ENCODE measurements at places on chromosomes 5 and 9.

DNA sequence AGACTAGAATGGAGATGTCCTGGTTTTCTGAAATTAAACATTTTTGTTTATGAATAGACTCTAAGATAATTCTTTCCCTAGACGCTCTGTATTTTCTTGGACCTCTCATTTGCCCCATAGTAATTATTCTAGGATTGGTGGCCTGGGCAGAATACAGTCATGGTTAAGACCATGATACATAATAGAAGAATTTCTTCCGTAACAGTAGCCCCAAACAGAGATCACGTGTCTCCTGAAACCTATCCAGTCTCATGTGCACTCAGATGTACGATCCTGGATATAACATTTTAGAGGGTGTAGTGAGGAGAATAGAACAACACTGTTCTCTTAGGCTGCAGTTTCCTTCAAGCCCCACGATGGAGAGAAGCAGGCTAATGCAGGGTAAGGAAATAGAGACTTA is 22.3 kb downstream of the PCDHAC2 start:
- no peak for DNase-seq

DNA sequence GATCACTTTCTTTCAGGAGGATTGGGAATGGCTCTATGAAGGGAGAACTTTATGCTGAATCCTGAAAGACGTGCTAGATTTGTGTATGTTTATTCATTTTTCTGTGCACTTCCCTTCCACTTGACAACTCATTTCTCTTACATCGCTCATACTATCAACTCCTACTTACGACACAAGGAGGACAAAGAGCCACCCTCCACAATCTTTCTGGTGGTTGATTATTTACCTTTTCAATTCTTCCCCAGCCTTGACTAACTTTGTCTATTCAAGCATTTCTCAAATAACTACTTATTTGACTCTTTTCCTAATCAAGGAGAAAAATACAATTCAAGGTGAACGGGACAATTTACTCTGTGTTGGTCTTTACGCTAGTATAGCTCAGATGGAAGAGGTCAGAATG is 622.1 kb downstream of the TLR4 start:
- DNase-seq: no peak

GRCh38 chr5:178386336-178386931 is 153.8 kb upstream of the PHYKPL start:
- DNase-seq: no peak

- no peak for DNase-seq
Observed at GRCh38 chr5:80468131-80468530, 19.8 kb upstream of the FAM151B start.

- peak; percentile 53 for DNase-seq
Observed at GRCh38 chr5:62720031-62720441, 141.4 kb downstream of the LRRC70 start.

DNA sequence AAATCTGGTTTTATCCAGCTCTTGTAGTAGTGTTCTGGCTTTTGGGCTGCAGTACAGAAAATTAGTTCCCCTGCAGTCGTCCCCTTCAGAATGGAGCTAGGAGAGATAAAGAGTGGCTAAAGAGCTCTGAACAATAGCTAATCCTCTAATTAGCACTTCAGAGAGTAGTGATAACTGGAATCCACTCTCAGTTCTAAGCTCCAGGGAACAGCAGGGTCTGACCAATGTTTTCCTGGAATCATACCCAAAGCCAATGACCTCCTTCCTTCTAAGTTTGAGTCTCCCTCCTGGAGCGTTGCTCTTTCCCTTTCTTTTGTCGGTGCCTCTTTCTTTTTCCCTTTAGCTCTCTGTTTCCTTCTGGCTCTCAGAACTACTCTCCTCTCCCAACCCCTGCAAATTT is 47.4 kb downstream of the MFAP3 start:
- peak; percentile 57 for DNase-seq

DNA sequence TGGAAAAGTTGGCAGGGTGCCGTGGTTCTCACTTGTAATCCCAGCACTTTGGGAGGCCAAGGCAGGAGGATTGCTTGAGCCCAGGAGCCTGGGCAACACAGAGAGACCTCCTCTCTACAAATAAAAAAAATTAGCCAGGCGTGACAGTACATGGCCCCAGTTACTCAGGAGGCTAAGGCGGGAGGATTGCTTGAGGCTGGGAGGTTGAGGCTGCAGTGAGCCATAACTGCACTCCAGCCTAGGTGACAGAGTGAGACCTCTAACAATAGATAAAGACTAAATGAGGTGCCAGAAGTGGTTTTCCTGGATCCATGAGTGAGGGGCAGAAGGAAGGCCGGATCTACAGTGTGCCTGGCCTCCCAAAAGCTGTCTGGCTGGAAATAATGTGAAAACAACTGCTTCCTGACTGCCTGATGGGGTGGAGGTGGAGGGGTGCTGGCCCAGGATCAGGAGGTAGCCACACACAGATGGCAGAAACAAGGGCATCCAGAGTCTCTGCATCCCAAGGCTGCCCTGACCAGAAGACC is 4.1 kb downstream of the SHB start:
- DNase-seq: no peak

- DNase-seq: peak; percentile 69
Observed at GRCh38 chr9:37392272-37392671, 30.2 kb upstream of the GRHPR start.

DNA sequence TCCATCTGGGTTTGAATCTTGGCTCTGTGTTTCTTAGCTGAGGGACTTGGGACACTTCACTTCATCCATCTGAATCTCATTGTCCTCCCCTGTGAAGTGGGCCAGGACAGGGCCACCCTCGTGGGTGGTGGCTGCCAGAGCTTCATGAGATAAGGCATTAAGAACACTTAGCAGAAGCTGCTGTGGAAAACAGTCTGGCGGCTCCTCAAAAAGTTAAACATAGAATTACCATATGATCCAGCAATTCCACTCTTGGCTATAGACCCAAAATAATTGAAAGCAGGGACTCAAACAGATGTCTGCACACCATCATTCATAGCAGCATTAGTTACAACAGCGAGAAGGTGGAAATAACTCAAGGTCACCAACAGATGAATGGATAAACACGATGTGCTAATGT is 42.4 kb upstream of the GGTA1 start:
- no peak for DNase-seq

DNA sequence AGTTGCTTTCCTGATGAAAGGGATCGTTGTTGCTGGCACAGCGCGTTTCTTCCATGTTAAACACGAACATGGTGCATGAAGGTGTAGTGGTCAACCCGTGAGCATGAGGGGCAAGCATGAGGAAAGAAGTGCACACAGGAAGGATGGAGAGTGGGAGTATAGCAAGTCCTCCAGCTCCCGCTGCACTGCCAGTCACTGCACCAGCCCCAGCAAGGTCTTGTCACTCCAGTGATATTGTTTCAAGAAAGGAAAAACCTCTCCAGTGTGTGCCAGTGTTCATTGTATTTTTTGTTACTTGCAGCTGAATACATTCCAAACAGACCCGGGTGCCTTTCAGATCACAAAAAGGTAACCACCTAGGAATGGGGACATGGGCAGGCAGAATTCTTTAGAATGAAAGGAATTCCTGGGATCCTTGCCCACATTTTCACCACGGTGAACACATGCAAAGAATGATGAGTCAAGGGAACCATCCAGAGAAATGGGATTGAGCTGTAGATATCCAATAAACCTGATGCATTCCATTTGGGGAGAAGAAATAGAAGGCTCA is 186.3 kb downstream of the AOPEP start:
- no peak for DNase-seq

- peak; percentile 70 for DNase-seq
Observed at GRCh38 chr9:132166599-132166998, 4.7 kb downstream of the NTNG2 start.

DNA sequence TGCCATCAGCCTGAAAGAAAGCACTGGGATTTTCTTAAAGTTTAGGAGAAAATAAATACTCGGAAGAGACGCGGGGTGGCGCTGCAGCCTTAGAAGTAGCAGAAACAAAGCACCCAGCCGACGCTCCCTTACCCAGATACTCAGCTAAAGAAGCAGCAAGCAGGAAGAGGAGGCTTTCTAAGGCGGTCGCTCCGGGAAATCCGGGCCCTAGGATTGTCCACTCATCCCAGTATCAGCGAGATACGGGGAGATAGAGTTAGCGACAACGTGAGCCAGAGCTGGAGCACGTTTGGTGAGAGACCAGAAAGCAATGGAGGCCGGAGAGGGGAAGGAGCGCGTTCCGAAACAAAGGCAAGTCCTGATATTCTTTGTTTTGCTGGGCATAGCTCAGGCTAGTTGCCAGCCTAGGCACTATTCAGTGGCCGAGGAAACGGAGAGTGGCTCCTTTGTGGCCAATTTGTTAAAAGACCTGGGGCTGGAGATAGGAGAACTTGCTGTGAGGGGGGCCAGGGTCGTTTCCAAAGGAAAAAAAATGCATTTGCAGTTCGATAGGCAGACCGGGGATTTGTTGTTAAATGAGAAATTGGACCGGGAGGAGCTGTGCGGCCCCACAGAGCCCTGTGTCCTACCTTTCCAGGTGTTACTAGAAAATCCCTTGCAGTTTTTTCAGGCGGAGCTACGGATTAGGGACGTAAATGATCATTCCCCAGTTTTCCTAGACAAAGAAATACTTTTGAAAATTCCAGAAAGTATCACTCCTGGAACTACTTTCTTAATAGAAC is at the start of gene PCDHB2:
Gene PCDHB2 (plus strand): TSS at position 135 of the 782 bp plus-strand sequence. CDS start 176 bp downstream, at position 311.
- peak; percentile 95 for DNase-seq

DNA sequence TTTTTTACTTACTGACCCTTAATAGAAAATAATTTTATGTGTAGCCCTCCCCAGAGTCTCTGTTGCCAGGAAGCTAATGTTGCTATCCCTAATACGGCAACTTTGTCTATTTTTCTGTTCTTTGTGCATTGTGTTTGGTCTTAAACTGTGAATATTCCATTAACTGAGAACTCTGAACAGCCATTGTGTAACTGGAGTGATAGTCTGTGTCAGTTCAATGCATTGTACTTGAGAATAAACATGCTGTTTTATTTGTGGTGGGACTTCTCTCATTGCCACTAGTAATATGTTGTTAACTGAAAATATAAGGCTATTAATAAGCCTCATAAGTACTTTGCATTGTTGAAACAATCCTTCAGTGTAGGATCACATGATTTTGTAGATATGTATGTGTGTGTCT is 278.3 kb upstream of the DMRT1 start:
- no peak for DNase-seq

GRCh38 chr9:81656004-81656403 is 33.3 kb downstream of the TLE1 start:
- no peak for DNase-seq

- peak; percentile 47 for DNase-seq
Observed at GRCh38 chr5:160271396-160271795, 41.0 kb downstream of the CCNJL start.

GRCh38 chr5:97888439-97888838 is 705.4 kb upstream of the RIOK2 start:
- no peak for DNase-seq

- DNase-seq: no peak
Observed at GRCh38 chr5:129912601-129913255, 8.5 kb downstream of the CHSY3 start.

DNA sequence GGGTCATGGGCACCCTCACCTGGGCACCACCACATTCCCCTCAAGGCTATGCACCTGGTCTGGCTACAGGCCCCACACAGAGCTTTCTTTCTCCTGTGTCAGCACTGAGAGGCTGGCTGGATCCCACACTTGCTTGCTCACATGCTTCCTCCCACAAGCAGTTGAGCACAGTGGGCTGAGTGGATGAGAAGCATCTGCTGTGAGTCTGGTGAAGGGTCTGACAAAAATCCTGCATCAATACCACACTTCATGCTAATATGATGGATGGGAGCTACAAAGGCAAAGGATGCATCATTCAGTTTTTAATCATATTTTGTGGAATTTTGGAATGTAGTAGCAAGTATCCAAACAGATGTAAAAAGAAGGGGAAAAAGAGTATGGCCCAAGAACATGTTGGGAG is 830.8 kb upstream of the PTPRD start:
- no peak for DNase-seq

GRCh38 chr5:10289353-10289752 is 18.3 kb downstream of the CMBL start:
- no peak for DNase-seq

GRCh38 chr9:3863686-3864085 is 337.9 kb upstream of the RFX3 start:
- no peak for DNase-seq

DNA sequence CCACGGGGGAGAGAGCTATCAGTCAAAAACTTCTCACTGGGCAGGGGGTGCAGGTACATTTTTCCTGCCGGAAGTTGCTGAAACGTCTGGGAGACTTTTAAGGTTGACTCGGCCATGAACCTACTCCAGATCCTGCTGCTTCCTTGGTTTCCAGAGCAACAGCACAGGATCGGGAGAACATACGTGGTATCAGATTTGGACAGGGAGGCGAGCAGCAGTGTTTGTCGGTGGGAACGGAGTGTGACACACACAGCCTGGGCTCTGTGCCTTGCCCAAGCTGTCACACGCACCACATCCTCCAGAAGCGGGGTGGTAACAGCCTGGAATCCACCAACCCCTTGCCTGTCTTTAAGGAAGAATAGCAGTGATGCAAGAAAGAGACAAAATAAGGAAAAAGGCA is 276.5 kb downstream of the SLIT3 start:
- DNase-seq: no peak

GRCh38 chr5:80688648-80689420 is 34.1 kb upstream of the DHFR start:
- no peak for DNase-seq

DNA sequence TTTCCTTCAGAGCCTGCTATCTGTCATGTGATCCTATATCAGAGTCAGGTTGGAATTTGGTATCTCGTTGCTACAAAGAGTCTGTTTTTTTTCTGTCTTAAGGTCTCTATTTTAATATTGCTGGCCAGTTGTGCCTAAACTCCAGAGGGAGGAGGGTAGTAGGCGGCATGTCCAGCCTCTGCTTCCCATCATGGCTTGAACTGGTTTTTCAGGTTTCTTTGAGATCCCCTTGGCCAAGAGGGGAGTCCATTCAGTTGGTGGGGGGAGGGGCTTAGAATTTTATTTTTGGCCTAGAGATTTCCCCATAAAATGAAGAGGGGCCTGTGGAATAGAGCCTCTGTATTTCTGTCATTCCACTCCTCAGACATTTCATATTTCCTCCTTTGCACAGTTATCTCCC is 15.4 kb upstream of the ZNF354C start:
- peak; percentile 27 for DNase-seq

DNA sequence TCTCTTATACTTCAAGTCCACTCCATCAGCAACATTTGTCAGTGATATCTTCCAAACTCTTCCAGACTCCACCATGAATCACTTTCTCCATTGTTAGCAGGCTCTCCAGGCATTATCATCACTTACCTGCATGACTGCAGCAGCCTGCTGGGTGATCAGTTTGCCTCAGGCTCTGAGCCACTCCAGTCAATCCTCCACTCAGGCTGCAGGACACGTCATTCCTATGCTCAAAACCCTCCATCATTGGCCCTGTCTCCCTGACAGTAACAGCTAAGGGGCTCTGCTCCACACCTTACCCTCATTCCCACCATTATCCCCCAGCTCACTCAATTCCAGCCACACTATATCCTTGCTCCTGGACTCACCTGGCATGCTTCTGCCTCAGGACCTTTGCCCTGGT is 10.7 kb downstream of the DIRAS2 start:
- no peak for DNase-seq
